ENCODE measurements at places on chromosomes 4 and X.
A peak's percentile ranks its signal among the peaks of the same experiment; 100 is the strongest.

DNA sequence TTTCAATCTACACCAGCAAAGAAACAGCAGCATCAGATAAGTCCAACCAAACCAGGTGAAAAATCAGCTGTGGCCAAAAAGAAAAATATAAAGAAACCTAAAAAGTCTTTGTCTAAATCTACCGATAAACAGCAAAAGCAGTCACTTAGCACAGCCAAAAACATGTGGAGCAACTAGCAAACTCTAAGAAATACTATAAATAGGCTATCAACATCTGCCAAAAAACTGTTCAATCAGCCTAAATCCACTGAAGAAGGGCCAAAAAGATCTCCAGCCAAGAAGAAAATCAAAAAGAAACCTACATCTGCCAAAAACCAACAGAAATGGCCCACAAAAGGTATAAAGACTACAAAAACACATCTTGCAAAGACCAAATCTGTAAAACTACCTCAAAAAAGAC, 36.7 kb upstream of the CABS1 start:
- DNase-seq = no peak

DNA sequence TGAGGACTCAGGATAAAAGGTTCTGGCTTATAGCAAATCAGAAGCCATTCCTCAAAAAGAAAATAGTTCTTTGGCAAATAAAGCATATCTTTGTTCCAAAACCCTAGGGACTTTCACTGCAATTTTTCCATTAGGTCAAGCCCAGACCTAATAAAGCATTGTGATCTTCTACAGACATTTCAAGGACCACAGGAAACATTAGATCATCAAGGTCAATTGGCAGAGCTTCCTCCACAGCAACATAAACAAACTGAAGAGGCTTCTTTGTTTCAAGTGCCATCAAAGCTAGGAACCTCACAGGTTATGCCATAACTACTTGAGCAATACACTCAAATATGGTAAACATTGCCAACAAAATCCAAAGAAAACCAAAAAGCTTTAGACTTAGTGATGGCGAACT, 144.9 kb downstream of the ANXA5 start:
- no peak for DNase-seq

- no peak for DNase-seq
These were observed 28.4 kb downstream of the DDX60L start for GRCh38 chr4:168451744-168452390.

- DNase-seq = no peak
These were observed 209.5 kb upstream of the AR start for GRCh38 chrX:67334323-67334722.

DNA sequence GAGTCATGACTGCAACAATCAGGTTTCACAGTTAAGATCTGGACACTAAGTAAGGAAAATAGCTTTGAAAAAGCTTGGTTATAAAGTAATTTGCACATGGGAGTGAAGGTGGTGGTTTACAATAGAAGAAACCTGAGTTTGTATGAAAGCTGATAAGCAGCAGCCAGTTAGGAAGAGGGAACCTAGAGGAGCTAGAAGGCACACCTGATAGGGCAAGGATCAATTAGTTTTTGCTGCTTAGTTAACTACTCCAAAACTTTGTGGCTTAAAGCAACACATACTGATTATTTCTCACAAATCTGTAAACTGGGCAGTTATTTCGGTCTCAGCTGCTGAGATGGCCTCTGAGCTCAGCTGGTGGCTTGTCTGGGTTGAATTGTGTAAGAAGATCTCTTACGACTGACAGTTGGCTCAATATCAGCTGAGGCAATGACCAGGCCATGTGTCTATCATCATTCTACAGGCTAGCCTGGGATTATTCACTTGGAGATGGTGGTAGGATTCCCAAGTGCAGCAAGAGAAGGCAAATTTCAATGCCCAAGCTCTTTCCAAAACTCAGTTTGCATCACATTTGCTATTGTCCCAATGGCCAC, 255.0 kb upstream of the PITX2 start:
- DNase-seq = no peak

DNA sequence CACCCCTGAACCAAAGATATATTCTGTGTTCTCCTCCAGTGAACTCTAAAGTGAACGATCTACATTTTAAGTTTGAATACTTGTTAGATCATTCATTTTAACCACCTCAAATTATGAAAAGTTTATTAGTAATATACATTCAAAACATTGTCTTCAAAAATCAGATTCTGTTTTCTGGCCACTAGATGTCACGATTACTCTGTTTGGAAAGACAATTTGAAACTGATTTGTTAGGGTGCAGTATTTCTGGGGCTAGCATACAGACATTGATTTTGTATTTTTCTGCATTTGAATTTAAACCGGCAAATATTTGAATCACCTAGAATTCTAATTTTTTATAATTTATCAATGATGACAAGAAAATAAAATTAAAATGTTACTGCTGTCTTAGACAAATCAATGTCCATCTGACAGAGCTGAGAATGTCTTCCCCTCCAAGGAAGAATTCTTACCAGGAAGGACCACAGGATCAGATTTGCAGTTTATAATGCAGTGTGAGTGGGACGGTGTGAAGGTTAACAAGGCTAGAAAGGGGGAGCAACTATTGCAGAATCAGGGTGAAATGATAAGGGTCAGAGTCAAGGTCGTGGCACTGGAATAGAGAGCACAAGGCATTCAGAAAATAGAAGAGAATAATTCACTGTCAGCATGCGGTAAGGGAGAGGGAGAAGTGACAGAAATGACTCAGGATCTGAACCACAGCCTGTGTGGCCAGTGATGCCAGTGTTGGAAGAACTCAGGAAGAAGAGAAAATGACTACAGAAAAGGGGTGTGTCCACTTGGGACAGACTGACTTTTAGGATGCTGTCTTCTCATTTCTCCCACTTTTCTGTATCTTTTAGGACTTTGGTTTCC, 91.6 kb downstream of the ANXA10 start:
- DNase-seq = no peak

DNA sequence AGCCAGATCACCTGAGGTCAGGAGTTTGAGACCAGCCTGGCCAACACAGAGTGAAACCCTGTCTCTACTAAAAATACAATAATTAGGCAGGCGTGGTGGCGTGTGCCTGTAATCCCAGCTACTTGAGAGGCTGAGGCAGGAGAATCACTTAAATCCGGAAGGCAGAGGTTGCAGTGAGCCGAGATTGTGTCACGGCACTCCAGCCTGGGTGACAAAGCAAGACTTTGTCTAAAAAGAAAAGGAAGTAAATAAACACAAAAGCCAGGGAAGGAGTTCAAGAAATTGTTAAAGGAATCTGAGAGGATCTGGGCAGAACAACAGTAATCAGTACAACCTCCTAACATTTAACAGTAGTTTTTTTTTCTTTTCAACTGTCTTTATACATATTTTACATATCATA, 48.7 kb upstream of the ARHGEF6 start:
- DNase-seq = no peak

- no peak for DNase-seq
These were observed 235.1 kb downstream of the USP46 start for GRCh38 chr4:52423967-52424366.

GRCh38 chr4:111502626-111503025, 642.6 kb upstream of the FAM241A start:
- no peak for DNase-seq

DNA sequence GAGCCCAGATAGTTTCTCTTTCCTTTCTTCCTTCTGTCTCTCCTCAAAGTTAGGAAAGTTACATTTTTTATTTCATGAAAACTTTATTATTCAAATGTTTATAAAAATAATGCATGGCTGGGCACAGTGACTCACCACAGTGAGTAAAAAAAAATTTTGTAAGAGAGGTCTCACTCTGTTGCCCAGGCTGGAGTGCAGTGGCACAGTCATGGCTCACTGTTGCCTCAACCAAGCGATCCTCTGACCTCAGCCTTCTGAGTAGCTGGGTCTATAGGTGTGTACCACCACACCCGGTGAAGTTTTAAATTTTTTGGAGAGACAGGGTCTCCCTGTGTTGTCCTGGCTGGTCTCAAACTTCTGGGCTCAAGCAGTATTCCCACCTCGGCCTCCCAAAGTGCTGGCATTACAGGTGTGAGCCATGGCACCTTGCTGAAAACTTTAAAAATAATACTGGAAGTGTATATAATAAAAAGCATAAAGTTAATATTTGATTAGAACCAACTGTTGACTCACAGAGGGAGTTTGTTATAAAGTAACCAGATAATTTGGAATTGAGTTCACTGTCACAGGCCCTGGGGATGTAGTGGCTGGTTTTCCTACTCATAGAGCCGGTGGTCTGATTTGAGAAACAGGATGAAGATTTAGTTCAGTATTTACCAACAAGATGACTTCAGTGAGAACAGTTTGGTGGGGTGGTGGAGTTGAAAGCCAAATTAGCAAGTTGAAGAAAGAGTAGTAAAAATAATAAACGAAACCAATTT, 18.0 kb downstream of the CMC4 start:
- DNase-seq = no peak

GRCh38 chrX:37746218-37746941, 33.5 kb upstream of the CYBB start:
- no peak for DNase-seq

DNA sequence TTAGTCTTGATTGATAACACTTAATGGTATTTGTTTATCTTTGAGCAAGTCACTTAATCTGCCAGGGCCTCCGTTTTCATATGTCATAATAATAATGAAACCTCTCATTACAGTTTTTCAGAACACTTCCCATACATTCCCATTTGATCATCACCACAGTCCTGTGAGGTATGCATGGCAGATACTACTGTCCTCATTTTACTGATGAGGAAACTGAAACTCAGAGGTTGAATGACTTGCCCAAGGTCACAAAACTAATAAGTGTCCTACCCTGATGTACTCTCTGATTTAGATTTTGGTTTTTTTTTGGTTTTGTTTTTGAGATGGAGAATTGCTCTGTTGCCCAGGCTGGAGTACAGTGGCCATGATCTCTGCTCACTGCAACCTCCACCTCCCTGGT, 25.7 kb downstream of the ZFX start:
- DNase-seq = no peak

- peak; percentile 66 for DNase-seq
These were observed 1.6 kb downstream of the PPP3CA start for GRCh38 chr4:101345596-101346350.

GRCh38 chrX:38313190-38313589, 14.1 kb downstream of the RPGR start:
- no peak for DNase-seq

DNA sequence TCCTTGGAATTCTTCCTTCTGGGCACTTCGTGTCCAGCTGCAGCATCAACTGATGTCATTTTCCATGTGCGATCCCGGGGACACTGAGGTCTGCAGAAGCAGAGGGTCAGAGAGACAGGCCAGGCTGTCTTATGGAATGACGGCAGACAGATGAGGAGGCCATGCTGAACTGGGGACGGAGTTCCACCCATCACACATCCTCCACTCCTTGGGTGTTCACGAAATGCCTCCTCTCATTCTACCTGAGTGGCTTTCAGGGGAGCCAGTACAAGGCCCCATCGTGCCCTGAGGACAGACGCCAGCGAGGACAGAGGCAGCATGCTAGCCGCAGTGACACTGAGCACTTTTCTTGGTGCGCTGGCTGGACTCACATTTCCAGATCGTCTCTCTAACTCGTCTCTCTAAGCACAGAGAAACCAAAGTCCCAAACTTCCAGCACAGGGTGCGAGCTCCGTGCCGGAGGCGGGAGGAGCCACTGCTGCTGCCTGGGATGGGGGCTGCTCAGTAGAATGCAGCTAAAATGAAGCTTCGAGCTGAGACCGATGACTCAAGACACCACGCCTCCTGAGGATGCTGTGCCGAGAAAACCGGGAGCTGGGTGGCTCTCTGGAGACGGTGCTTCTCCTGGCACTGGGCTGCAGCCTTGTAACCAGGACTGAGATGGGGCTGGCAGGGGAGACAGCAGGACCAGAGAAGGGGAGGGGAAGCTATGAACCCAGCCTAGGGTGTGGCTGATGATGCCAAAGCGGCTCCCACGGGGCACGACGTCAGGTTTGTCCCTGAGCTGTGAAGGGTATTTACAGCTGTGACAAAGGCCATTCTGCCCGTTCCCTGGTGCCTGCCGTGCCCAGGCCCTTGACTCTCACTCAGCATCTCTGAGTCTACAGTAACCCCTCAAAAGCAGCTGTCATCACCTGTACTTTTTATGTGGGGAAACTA, 8.2 kb downstream of the ABLIM2 start:
- DNase-seq = no peak

DNA sequence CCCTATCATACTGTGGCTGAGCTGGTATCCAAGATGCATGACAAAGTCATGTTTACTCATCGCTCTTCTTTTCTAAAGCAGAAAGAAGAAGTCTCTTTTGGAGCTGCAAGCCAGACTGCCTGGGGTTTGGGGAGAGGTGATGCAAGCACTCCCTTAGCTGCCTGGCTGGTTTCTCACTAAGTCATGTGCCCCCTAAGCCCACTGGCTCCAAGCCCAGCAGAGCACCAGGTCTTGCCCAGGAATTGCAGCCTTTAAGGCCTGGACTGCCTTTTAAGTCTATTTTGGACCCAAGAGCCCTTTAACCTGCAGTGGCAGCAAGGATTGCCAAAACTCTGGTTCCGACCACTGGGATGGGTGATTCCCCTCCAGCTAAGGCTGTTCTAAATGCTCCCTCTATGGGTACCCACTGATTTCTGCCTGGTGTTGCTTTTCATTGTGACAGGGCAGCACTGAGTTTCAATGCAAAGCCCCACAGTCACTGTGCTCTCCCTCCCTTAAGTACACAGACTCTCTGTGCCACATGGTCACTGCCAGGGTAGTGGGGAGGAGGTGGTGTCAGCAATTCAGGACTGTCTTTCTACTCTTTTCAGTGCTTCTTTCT, 548.6 kb downstream of the TLL1 start:
- no peak for DNase-seq

All from caudate nucleus (tissue), 63 donors.